ENCODE measurements at places on chromosomes 7 and 10.

DNA sequence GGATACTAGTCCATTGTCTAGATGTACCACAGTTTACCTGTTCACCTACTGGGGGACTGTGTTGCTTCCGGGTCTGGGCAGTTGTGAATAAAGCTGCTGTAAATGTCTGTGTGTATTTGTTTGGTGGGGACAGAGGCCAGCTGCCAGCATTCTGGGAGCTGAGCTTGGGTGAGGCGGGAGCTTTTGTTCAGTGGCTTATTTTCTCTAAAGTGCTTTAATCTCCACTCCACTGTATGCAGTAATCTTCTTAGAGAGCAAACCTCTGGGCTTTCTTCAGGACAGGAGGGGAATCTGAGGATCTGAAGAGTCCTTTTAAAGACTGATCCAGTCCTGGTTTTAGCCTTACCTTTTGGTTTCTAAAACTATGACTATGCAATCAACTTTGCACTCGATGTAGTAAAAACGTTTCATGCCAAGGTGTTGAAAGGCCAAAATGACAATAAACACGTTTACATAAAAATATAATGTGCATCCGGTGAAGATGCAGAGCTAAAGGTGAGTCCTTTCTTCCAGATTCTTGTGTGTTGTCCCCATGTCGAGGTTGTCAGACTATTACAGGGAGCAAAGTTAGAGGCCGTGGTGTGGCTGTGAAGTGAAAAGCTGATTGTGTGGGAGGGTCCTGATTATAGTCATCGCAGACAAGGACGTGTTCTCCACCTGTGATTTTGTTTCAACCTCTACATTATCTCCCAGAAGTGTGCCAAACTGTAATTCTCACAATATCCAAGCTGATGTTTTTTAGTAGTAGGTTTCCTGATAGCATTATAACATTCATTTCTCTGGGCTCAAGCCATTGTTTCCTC is 279.8 kb downstream of the CAMK1D start:
- peak; percentile 83 for ATAC-seq

- ATAC-seq, result no peak
Measured at GRCh38 chr10:608331-609261, 80.9 kb downstream of the DIP2C start.

GRCh38 chr10:47296156-47296894 is 3.7 kb upstream of the GDF10 start:
- ATAC-seq, result no peak

- no peak for ATAC-seq
Measured at GRCh38 chr7:90773269-90773668, 177.1 kb downstream of the CDK14 start.

- ATAC-seq, result no peak
Measured at GRCh38 chr10:16570731-16571130, 49.1 kb upstream of the C1QL3 start.

- ATAC-seq, result no peak
Measured at GRCh38 chr10:16787361-16787791, 29.8 kb downstream of the RSU1 start.

- no peak for ATAC-seq
Measured at GRCh38 chr10:50604809-50605208, 18.9 kb downstream of the SGMS1 start.

- ATAC-seq, result no peak
Measured at GRCh38 chr7:115145512-115145911, 223.6 kb downstream of the MDFIC start.

GRCh38 chr7:159035571-159036073 is 109.0 kb downstream of the VIPR2 start:
- ATAC-seq, result no peak

- ATAC-seq, result peak; percentile 48
Measured at GRCh38 chr10:60235001-60235400, 154.7 kb downstream of the ANK3 start.
